Nasal cavity respiratory epithelium epithelial cell of viscerocranial mucosa (primary cell): ENCODE measurements at places on chromosomes 11 and 22. TPM values are rescaled to one million over a fixed set of nuclear protein-coding genes. Genes with fewer than 3 reads are reported as not detected.

Gene FAM180B
- not detected in 2 replicates for total RNA-seq

Gene NUDT8
- 7.8 and 8.5 TPM in 2 replicates for total RNA-seq

Gene BLID
- 0.85 TPM in 1 of 2 replicates, not detected in the other for total RNA-seq

Gene MAP6
- total RNA-seq: under 0.01 and 0.50 TPM in 2 replicates

Gene NXPE2
- total RNA-seq: 0.07 TPM in 1 of 2 replicates, not detected in the other

Gene KCTD14
- total RNA-seq: 1.6 and 2.4 TPM in 2 replicates

Gene EMID1
- total RNA-seq: under 0.01 and 0.21 TPM in 2 replicates

Gene ZNF280B
- total RNA-seq: under 0.01 and 0.64 TPM in 2 replicates

Gene OR4C3
- total RNA-seq: not detected in 2 replicates

Gene COMMD9
- 8.5 and 24.8 TPM in 2 replicates for total RNA-seq
